ENCODE measurements at places on chromosomes 2 and 18. TPM values are rescaled to one million over a fixed set of nuclear protein-coding genes. Genes with fewer than 3 reads are reported as not detected.

GRCh38 chr2:126750506-126750905, 94.5 kb downstream of the GYPC start:
- H3K27me3 ChIP-seq, result no peaks in the 10 kb centered on the region
- H3K4me3 ChIP-seq, result no peak overlapping the region
- H3K27ac ChIP-seq, result no peak overlapping the region
- no peak for DNase-seq
- H3K36me3 ChIP-seq, result no peaks in the 10 kb centered on the region

DNA sequence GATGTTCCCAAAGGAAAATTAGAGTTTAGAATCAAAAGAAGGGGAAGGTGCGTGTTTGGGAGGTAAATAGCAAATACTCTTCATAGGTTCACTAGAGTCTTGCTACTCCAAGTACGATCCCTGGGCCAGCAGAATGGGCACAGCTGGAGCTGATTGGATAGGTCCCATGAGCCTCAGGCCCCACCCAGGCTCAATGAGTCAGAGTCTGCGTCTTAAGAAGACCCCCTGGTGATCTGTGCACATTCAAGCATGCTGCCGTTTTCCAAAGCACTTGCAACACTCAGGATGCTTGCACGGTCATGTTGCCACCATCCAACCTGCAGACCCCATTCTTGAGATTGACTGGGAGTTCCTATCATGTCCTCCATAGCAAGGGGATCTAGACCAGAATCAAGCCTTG, 40.5 kb downstream of the ABCG8 start:
- no peaks in the 10 kb centered on the region for H3K4me1 ChIP-seq
- no peak for DNase-seq
- H3K36me3 ChIP-seq, result no peaks in the 10 kb centered on the region
- no peak overlapping the region for H3K27ac ChIP-seq

DNA sequence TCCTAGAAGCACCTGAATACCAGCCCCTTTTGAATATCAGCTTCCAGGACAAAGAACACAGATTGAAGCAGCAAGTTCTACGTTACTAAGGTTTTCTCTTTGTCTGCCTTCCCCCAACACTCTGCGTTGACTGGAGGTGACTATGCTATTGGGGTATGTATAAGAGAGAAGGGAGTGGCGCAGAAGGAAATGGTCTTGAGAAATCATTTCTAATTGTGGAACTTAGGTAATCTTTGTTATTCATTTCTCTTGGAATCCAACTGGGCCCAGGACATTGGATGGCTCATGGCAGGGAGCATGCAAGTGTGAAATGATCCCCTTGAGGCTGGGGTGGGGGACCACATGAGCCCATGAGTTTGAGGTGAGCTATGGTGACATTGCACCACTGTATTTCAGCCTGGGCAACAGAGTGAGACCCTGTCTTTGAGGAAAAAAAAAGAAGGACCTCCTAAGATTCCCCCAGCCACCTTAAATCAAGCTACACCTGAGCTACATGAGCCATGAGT, 29.7 kb downstream of the XDH start:
- no peak overlapping the region for H3K4me3 ChIP-seq
- no peak overlapping the region for H3K27ac ChIP-seq
- no peaks in the 10 kb centered on the region for H3K27me3 ChIP-seq
- no peaks in the 10 kb centered on the region for H3K4me1 ChIP-seq
- no peaks in the 10 kb centered on the region for H3K36me3 ChIP-seq

DNA sequence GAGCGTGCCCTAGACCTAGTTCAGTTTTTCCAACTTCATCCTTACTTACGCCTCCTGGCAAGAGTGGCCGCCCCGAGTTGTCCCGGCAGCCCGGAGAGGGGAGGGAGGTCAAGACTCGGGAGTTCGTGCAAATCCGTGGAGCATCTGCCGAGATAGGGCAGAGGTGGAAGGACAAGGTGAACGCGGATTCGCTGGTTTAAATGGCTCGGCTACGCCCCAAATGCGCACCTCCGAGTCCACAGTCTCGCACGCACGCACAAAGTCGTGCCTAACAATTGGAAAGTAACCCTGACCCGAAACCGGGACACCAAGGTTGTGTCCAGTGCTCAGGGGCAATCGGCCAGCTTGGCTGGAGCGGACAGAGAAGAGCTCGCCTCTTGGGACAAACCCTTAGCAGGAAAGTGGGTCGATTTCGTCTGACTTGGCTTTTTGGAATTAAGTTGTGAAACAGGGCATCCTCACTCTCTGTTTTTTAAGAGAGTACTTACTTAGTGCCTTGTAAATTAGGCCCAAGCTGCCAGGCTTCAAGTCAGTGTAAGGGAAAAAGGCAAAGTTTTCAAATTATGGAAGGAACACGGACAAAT, 726 bp upstream of the SS18 start:
- peaks cover 2% of the 10 kb centered on the region for H3K36me3 ChIP-seq
- peak overlapping the region; percentile 94 for H3K27ac ChIP-seq
- peak overlapping the region; percentile 97 for H3K4me3 ChIP-seq
- peaks cover 39% of the 10 kb centered on the region for H3K4me1 ChIP-seq
- DNase-seq, result no peak

- H3K4me3 ChIP-seq, result no peak overlapping the region
- no peaks in the 10 kb centered on the region for H3K36me3 ChIP-seq
- no peaks in the 10 kb centered on the region for H3K4me1 ChIP-seq
- no peaks in the 10 kb centered on the region for H3K27me3 ChIP-seq
- no peak overlapping the region for H3K27ac ChIP-seq
These were observed 181.5 kb downstream of the KLHL29 start for GRCh38 chr2:23566241-23567142.

DNA sequence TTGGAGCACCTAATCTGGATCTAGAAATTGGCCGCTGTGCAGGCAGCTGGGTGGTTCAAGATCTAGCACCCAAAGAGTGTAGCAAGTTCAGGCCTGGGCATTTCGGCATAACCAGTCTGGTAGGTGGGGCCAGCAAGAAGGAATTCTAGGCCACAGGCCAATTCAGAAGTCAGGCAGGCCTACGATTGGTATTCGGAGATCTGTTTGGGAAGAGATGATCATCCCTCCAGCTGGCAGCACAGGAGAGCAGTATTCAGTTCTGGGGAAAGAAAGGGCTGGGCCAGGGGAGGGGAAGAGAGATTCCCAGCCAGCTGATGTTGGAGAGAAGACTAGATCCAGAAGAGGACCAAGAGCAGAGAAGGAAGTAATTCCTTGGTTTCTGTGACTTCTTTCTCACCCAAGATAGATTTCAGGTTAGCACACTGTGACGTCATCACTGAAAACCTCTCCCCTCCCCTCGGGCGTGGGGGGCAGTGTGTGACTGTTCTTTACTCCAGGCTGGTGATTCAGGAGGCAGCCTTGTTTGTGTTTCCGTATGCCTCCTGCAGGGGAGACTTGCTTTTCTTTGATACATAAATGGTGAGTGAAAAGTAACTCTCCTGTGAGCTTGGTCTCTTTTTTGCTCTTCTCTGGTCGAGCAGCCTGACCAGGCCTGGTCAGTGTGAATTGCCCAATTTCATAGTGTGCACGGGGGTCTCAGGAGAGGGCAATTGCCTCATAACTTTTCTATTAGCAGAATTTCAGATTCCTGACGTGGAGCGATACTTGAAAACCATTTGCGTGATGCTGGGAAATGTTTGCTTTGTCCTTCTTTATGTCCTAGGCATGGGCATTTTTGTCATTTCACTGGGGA, 61.1 kb downstream of the MEIS1 start:
- H3K4me3 ChIP-seq, result no peak overlapping the region
- H3K27me3 ChIP-seq, result no peaks in the 10 kb centered on the region
- no peaks in the 10 kb centered on the region for H3K36me3 ChIP-seq
- DNase-seq, result no peak
- H3K4me1 ChIP-seq, result no peaks in the 10 kb centered on the region
- no peak overlapping the region for H3K27ac ChIP-seq

DNA sequence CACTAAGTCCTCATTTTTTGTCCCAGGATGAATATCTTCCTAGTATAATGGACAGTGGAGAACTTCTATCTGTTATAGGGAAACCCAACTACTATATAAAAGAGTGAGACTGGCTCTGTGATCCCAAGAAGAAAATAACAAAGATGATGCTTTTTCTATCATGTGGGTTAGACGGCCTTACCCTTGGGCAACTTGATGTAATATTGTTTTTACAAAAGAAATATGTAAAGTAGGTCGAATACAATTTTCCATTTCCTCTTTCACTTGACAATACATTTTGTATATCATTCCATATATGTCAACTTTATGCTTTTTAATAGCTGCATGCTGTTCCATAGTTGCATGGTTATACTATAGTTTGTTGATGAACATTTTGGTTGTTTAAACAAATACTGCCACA, 87.5 kb upstream of the SESTD1 start:
- no peak overlapping the region for H3K4me3 ChIP-seq
- H3K36me3 ChIP-seq, result no peaks in the 10 kb centered on the region
- H3K27ac ChIP-seq, result no peak overlapping the region
- no peak for DNase-seq

DNA sequence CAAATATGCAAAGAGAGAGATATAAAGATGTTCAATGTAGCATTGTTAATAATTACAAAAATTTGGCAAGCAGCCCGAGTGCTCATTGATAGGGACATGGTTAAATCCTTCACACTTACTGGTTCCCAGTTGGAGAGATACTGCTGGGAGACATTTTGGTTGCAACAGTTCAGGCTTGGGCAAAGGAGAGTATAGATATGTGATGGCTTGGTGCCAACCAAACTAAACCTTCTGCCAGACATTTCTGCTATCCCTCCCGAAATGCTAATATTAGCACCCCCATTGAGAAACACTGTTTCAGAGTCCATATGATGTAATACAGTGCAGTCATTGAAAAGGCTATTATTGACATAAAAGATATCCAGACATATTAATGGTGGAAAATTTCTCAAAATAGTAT, 11.5 kb downstream of the GEN1 start:
- no peak for DNase-seq
- H3K36me3 ChIP-seq, result no peaks in the 10 kb centered on the region
- no peaks in the 10 kb centered on the region for H3K4me1 ChIP-seq
- H3K4me3 ChIP-seq, result no peak overlapping the region

DNA sequence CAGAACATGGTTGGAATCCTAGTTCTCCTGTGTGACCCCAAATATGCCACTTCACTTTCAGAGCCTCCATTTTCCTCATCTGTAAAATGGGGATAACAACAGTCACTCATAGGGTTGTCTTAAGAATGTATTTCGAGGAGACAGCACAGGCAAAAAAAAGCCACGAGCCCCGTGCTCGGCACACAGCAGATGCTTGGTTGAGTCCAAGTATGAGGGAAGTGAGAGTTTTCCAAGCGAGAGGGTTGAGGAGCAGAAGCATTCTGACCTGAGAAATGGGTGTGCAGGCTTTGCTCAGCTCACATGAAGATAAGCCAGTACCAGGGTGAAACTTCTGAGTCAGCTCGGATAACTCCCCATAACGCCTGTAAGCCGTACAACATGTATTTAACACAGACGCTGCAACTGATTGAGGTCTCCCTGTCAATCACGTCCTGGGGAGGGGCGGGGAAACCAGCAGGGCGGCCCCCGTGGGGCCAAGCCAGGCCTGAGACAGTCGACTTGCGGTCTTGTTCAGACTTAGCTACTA, 23.0 kb upstream of the ODC1 start:
- H3K4me3 ChIP-seq, result no peak overlapping the region
- H3K4me1 ChIP-seq, result no peaks in the 10 kb centered on the region
- H3K27me3 ChIP-seq, result no peaks in the 10 kb centered on the region
- no peak for DNase-seq
- no peak overlapping the region for H3K27ac ChIP-seq

GRCh38 chr2:27920148-27920885, 29.8 kb downstream of the BABAM2 start:
- H3K36me3 ChIP-seq, result no peaks in the 10 kb centered on the region
- no peak overlapping the region for H3K4me3 ChIP-seq
- H3K27ac ChIP-seq, result peak overlapping the region; percentile 34
- H3K27me3 ChIP-seq, result no peaks in the 10 kb centered on the region
- peaks cover 20% of the 10 kb centered on the region for H3K4me1 ChIP-seq

- no peak overlapping the region for H3K4me3 ChIP-seq
- no peak for DNase-seq
- no peak overlapping the region for H3K27ac ChIP-seq
- no peaks in the 10 kb centered on the region for H3K4me1 ChIP-seq
- H3K36me3 ChIP-seq, result no peaks in the 10 kb centered on the region
- H3K27me3 ChIP-seq, result no peaks in the 10 kb centered on the region
These were observed 205.1 kb downstream of the RND3 start for GRCh38 chr2:150282357-150282756.

DNA sequence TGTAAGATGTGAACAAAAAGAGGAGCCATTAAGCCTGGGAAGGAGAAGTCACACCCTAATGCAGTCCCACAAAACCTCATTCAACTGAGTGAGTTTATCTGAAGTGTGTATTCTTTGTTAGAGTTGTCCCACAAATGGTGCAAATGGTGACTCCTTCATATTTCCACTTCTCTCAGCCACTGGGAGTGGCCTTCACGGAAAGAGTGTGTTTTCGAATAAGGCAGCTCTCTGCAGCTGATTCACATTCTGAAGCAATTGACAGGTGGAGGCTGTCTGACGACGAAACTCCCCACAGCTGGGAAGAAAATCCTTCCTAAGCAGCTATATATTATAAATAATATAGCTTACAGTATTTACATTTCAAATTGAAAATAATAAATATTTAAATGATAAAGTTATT, 318.8 kb upstream of the TMEFF2 start:
- no peaks in the 10 kb centered on the region for H3K4me1 ChIP-seq
- no peak overlapping the region for H3K4me3 ChIP-seq
- no peaks in the 10 kb centered on the region for H3K36me3 ChIP-seq
- no peak overlapping the region for H3K27ac ChIP-seq

- no peak overlapping the region for H3K27ac ChIP-seq
- DNase-seq, result no peak
- H3K4me3 ChIP-seq, result no peak overlapping the region
- H3K27me3 ChIP-seq, result peaks cover 5% of the 10 kb centered on the region
- no peaks in the 10 kb centered on the region for H3K4me1 ChIP-seq
- H3K36me3 ChIP-seq, result no peaks in the 10 kb centered on the region
These were observed 9.1 kb upstream of the PRELID3A start for GRCh38 chr18:12398625-12399024.

- DNase-seq, result no peak
- no peak overlapping the region for H3K4me3 ChIP-seq
- no peaks in the 10 kb centered on the region for H3K27me3 ChIP-seq
- H3K36me3 ChIP-seq, result no peaks in the 10 kb centered on the region
- H3K4me1 ChIP-seq, result no peaks in the 10 kb centered on the region
These were observed 50.3 kb upstream of the KYNU start for GRCh38 chr2:142827170-142827569.

The SNORC gene
- 1.5 TPM for total RNA-seq

The ST6GAL2 gene
- total RNA-seq, result not detected

The COL3A1 gene
- not detected for total RNA-seq

The APCDD1 gene
- not detected for total RNA-seq

The RGPD3 gene
- 0.47 TPM for total RNA-seq
